DND-41 (cell line): ENCODE measurements at places on chromosomes 3 and 15.

DNA sequence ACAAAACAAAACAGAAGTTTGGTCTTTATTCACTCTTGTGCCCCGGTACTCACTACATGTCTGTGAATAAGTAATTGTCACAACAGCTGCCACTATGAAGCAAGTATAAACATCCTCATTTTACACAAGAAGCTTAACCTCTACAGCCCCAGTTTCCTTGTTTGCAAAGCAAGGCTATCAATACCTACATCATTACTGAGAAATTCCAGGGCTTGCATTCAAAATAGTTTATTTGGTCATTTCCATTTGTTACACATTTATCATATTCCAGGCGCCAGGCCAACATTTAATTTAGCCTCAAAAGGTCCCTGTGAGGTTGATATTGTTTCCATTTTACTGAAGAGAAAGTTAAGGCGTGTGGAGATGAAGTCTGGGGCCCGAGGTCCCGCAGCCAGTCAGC is 161.4 kb upstream of the LRTM1 start:
- DNase-seq = no peak

- DNase-seq = no peak
These were observed 53.9 kb upstream of the TTC14 start for GRCh38 chr3:180548050-180548449.

DNA sequence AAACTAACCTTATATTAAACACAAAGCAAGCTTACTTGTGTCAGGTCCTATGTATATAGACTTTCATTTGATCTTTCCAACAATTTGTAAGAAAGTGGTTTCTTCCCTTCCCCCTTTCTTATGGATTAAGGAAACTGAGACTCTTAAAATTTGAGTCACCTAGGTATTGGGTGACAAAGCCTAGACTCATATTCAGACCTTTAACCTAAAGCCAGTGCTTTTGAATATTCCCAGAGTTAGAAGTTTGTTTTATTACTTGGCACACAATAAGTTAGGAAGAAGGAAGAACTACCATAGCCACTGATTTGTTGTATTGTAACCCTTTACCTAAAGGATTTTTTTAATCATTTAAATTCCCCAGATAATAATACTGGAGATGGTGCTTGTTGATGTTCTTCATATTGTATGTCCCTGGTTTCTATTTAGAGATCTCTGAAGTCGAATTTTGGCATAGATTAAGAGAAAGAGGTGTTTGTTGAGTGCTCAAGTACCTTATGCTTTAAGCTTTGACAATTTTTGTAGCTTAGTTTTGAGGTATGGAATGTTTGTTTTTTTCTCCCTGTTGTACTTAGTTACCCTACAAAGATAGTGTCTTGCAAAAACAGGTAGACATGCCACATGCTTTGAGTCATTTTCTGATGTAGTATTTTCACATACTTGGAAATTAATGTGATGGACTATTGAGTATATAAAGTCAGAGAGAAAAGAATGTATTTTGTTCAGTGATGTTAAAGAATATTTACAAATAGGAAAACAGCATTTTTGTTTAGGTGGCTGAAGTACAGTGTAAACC is 11.2 kb downstream of the TSC22D2 start:
- no peak for DNase-seq

DNA sequence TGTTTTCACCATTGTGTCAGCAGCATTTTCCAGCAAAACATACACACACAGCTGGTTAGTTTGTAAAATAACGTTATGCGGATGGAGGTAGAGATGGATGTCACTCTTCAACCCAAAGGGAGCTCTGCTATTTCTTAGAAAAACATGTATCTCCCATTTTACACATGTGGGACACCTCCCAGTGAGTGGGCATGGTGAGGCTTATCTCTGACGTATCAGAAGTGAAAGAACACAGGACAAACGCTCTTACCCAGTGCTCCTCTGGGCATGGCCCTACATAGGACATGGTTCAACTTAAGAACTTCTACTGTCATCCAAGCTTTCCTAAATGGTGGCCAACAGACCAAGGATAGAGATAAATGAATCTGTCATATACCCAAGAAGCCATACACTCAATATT is 2.1 kb downstream of the FAM240A start:
- DNase-seq = no peak

DNA sequence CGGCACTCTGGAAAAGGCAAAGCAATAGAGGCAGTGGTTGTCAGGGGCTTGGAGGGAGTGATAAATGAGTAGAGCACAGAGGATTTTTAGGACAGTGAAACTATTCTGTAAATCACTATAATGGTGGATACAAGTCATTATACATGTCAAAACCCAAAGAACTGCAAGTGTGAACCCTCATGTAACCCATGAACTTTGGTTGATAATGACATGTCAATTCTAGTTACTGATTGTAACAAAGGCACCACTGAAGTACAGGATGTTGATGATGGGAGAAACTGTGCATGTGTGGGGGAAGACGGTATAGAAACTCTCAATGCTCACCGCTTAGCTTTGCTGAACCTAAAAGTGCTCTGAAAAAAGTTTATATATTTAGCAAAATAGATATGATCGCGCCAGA is 36.0 kb downstream of the BTLA start:
- no peak for DNase-seq

DNA sequence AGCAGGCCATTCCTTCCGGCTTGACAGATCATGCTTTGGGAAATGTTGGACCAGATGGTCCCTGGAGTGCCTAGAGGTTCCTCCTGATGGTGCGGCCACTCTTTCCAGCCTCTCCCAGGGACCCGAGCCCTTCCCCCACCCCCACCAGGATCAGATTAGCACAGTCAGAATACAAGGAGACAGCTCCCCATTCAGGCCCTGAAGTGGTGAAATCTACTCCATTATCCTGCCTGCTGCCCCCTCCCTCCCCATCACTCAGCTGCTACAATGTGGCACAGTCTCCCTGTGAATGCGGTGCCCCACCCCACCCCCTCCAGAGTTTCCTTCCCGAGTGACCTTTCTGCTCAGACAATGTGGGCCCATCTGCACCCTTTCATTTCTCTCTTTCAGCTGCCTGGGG is 29.4 kb downstream of the RNU5B-1 start:
- DNase-seq = no peak

DNA sequence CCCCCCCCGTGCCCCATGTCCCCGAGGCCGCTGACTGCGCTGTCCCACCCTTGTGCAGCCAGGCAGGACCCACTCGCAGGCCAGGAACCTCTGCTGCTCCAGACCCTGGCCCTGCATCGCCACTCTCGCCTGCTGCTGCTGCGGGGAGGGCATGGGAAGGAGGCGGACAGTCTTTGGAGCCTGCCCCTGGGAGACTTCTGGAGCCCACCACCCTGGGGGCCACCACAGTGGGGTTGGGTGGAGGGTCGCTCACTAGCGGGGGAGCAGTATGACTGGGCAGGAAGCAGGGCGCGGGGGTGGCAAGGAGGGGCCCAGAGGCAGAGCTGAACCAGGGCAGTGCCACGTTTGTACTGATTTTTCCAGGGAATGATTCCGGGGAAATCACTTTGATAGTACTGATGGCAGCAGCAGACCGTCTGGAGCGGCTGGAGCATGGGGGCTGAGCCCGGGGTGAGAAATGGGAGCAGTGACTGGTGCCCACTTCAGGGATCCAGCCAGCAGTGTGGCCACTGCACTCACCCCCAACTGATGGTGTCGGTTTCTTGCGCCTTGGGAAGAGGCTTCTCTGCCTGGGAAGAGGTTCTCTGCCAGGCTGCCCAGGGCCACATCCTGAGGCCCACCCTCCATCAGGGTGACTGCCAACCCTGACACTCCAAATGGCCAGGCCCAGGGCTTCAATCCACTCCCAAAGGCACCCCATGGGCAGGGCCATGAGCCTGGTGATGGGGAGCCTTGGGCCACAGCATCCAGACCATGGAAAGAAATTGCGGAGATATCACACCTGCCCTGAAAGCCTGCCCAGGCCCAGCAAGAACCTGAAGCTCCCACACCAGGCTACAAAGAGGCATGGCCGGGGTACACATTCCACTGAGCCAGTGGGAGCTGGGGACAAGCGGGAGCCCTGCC is 53.7 kb downstream of the LSAMP start:
- DNase-seq = no peak

GRCh38 chr3:170651260-170651845 is 65.5 kb upstream of the SLC7A14 start:
- no peak for DNase-seq

GRCh38 chr3:184590795-184591194 is 29.2 kb downstream of the EPHB3 start:
- DNase-seq = peak; percentile 32

DNA sequence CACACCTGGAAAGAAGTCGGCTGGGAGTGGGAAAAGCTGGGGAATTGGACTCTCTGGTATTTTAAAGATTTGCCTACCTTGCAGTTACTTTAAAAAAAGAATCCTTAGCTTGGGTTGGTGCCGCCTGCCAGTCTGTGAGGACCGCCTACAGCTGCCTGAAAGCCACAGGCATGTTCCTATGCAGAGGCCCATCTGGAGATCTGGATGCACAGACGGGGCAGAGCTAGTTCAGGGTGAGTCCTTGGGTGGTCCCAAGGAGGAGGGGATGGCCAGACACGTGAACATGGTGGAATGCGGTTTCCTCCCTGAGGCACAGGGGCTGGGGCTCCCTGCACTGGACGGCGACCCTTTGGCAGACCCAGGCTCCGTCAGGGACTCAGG is 113.2 kb upstream of the IQSEC1 start:
- DNase-seq = no peak

DNA sequence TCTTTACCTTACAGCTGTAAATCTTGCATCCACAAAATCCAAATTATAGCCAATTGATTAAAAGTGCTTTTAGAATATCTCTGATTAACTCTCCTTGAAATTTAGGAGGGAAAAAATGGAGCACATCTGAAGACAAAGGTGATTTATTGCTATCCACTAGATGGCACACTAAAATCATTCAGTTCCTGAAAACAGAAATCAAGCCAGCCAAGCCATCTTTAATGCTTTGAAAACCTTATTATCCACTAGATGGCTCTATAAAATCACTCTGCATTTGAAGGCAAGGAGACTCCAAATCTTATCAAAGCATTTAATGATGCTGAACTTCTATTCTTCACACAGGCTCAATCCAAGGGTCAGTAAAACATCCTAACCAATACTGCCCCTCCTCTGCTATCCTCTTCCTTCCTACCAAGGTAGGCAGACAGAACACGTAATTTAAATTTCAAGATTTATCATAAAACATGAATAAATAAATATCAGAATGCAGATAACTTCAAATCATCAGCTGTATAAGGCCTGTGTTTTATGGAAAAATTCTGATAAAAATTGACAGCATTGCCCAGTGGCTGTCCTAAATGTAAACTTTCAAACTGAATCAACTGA is 48.4 kb downstream of the GOLIM4 start:
- no peak for DNase-seq

DNA sequence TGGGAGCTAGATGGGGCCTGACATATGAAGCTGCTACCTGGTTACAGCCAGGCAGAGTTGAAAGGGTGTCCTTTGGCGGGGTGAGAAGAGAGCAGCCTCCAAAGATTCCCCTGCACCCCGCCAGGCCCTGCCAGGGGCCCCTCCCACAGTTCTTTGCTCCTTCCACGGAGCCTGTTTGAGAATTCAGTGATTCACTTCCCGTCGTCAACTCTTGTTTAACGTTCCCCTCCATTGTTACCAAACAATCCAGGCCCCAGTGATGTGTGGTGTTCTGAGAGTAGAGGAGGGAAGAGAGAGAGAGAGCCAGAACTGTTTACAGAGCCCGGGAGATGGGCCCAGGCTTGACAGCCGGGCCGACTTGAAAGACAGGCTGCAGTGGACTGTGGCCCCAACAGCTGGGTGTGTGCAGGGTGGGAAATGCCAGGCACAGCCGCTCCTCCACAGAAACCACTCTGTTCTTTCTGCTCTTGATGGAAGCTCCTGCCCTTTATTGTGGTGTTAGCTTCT is 81.5 kb downstream of the SMAD3 start:
- no peak for DNase-seq

DNA sequence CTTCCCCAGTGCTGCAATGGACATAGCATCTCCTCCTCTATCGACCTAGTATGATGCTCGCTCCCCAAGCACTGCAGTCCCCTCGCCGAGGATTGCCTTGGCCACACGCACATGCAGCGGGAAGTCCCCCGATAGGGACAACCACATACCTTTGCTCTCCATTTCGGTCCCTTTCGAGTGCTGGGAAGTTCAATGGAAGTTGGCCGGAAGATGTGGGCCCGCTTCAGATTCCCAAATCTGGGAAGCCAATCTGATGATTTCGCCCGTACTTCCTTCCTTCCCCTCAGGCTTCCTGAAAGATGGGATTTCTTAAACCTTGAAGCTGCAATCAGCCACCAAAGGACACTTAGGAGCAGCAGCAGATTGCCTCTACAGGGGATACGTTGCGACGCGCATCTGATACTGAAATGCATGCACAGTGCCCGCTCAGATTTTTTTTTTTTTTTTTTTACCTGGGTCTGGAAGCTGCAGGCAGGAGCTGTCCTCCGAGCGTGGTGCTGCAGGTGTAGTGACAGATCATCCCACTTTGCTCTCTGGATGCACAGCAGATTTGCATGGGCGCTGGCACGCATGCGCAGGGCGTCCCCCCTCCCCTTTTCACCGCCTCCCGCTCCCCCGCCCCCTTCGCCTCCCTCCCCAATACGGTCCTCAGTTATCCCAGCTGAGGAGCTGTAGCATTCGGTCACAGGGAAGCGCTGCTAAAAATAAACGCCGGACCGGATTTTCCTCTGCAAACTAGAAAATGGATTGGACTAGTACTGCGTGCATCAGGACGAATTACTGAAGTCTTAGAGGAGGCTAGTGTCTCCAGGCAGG is at the start of gene FGF12:
Gene FGF12, minus strand, starts transcription at position 510 of the 816 bp plus-strand sequence.
- DNase-seq = no peak

- DNase-seq = no peak
These were observed 131.8 kb downstream of the P3H2 start for GRCh38 chr3:189988854-189989253.

DNA sequence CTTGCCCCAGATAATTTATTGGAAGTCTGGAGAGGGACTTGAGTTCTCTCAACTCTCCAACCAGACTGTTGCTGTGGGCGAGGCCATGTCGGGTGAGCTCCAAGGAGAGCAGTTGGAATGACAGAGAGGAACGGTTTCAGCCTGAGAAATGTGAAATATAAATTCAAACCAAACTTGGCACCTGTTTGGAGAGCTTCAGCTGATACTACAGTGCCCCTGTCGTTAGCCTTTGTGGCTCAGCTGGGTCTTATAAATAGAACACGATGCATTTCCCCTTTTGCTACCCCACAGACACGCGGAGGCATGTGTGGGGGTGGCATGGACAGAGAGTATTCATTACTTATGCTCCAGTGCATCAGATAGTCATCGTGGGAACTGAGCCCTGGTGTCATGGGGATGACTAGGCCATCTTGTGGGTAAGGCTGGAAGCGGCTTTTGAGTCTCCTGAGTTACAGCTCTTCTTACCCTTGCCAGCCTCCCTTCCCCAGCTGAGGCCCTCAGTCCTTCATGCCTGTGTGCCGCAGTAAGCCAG is 15.6 kb downstream of the SMAD3 start:
- DNase-seq = no peak

DNA sequence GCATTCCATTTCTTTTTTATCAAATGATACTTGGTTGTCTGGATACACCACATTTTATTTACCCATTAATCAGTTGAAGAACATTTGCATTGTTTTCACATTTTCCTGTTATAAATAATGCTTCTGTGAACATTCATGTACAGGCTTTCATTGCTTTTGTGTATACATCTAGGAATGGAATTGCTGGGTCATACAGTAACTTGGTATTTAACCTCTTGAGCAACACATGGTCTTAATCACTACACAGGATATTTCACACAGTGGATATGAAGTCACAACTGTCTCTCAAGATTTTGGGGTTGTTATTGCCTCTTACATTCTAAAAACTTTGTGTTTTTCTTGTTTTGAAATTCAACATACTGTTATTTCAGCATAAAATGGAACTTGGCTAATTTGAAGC is 48.2 kb downstream of the C3orf85 start:
- no peak for DNase-seq
